ENCODE measurements at places on chromosomes 16 and 17. TPM values are rescaled to one million over a fixed set of nuclear protein-coding genes. Genes with fewer than 3 reads are reported as not detected.

Gene HS3ST2
- total RNA-seq, result not detected

Gene SLC13A2
- not detected for total RNA-seq

Gene ABCC12
- 0.26 TPM for total RNA-seq

Gene HID1
- total RNA-seq, result 2.3 TPM

Gene KRTAP2-4
- total RNA-seq, result not detected

Gene TLCD2
- total RNA-seq, result 3.8 TPM

Gene OR4D1
- not detected for total RNA-seq

Gene WNT9B
- not detected for total RNA-seq

Gene ZP2
- not detected for total RNA-seq

Gene TEKT3
- total RNA-seq, result 0.91 TPM

Gene IL32
- 6.3 TPM for total RNA-seq

Gene SLC35G6
- total RNA-seq, result not detected

Gene MYH10
- 349 TPM for total RNA-seq

Gene PRKCA
- 34.0 TPM for total RNA-seq

Gene FAM171A2
- total RNA-seq, result 4.5 TPM

Gene GCGR
- not detected for total RNA-seq

Gene EME2
- 15.9 TPM for total RNA-seq

Gene CD300H
- total RNA-seq, result not detected

Gene KIF19
- total RNA-seq, result not detected

Gene CRHR1
- not detected for total RNA-seq

Gene ADAMTS18
- 23.2 TPM for total RNA-seq

Gene TP53TG3F
- not detected for total RNA-seq

Gene TSNAXIP1
- 0.78 TPM for total RNA-seq

Gene SP6
- 0.07 TPM for total RNA-seq

Gene SDR42E1
- total RNA-seq, result under 0.01 TPM

Gene OTOP3
- not detected for total RNA-seq

Gene KRT36
- not detected for total RNA-seq

Gene ABCC6
- total RNA-seq, result 0.65 TPM

Gene PABPN1L
- total RNA-seq, result not detected

Gene TMC5
- not detected for total RNA-seq
